ENCODE measurements at places on chromosomes 4 and X. TPM values are rescaled to one million over a fixed set of nuclear protein-coding genes. Genes with fewer than 3 reads are reported as not detected.

- DNase-seq: no peak
Measured at GRCh38 chrX:16267431-16267830, 100.2 kb downstream of the MAGEB17 start.

GRCh38 chr4:182369211-182369610 lies 126.0 kb downstream of the TENM3 start:
- no peak for DNase-seq

- no peak for DNase-seq
Measured at GRCh38 chrX:68868316-68868715, 39.5 kb downstream of the EFNB1 start.

- no peak for DNase-seq
Measured at GRCh38 chr4:4539481-4539880, 2.4 kb downstream of the STX18 start.

GRCh38 chr4:78298618-78299017 lies 241.5 kb downstream of the FRAS1 start:
- peak; percentile 39 for DNase-seq

DNA sequence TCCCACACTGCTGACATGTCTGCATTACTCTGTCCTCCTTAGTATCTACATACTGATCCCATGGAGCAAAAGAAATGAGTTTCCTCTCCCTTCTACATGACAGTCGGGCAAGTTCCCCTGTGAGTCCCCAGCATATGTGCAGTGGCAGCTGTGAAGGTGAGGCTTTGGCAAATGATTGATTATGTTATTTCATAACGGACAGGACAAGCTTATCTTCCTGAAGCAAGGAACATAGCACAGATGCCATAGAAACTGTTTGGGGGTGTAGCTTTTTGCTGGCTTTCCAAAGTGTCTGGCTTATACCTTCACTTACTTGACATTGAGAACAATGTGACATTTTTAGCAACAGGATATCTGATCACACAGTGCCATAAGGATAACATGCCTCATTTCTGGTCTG lies 136.8 kb upstream of the PDLIM3 start:
- DNase-seq: no peak

- no peak for DNase-seq
Measured at GRCh38 chr4:95549246-95550114, 707 bp upstream of the UNC5C start.

DNA sequence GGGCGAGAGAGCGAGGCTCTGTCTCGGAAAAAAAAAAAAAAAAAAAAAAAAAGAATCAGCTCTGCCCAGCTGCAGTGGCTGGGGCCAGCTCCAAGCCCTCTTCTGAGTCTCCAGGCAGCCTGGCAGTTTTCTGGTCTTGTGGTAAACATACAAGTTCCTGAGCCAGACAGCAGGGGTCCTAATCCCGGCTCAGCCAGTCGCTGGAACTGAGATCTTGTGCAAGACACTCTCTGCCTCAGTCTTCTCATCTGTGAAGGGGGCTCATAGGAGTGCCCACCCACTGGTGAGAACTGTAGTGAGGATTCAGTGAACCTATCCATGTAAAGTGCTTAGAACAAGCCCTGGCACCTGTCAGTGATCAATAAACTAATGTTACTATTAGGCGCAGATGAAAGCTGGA lies 41.8 kb downstream of the C4orf50 start:
- DNase-seq: no peak

GRCh38 chrX:14010566-14010965 lies 19.1 kb downstream of the GEMIN8 start:
- DNase-seq: peak; percentile 61

VCX gene
- not detected for total RNA-seq

TLR7 gene
- not detected for total RNA-seq

POF1B gene
- 10.6 TPM for total RNA-seq

TCEAL2 gene
- not detected for total RNA-seq

ASMT gene
- not detected for total RNA-seq

CCNB3 gene
- 0.14 TPM for total RNA-seq

TREX2 gene
- 0.74 TPM for total RNA-seq

NAP1L3 gene
- 0.61 TPM for total RNA-seq

CDX4 gene
- total RNA-seq: not detected

RTL3 gene
- not detected for total RNA-seq

FAM9C gene
- total RNA-seq: not detected

GPR173 gene
- 0.35 TPM for total RNA-seq

SMIM43 gene
- not detected for total RNA-seq

HGFAC gene
- not detected for total RNA-seq

GAB1 gene
- total RNA-seq: 10.4 TPM

PPEF2 gene
- not detected for total RNA-seq

ZMAT1 gene
- total RNA-seq: not detected

AMBN gene
- not detected for total RNA-seq
